AG09319 (cell line): ENCODE measurements at places on chromosomes 11 and 22.

DNA sequence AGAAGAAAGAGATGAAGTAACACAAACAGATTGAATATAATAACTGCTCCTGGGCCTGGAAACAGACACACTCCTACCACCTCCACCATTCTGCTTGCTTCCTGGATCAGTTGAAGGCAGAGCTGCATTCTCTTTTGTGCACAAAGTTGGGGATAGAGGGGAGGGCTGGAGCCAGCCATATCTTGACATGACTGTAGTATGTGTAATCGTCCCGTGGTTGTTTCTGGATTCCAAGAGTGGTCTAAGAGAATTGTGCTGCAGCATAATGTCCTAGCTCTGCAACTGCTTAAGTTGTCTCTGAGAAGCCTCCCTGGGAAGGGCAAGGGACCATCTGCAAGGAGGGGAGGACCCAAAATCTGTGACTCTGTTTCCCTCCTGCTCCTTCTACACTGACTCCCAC, 3.2 kb downstream of the CRY2 start:
- DNase-seq = no peak

DNA sequence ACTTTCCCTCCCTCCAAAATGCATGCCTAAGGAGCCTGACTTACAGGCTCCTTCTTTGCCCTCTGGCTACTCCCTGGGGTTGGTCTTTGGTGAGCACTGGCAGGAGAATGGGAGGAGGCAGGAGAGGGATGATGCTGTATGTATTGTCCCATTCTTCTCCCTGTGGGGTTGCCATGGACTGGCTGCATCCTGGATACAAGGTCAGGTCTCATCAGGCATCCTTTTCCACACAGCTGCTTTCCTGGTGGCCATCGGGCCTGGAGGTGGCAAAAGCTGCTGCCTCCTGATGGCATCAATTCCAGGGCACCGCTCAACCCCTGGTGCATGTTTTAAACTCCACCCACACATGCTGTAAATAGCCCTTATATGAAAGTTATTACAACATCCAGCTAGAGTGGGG, 257.2 kb downstream of the ETS1 start:
- DNase-seq = no peak

DNA sequence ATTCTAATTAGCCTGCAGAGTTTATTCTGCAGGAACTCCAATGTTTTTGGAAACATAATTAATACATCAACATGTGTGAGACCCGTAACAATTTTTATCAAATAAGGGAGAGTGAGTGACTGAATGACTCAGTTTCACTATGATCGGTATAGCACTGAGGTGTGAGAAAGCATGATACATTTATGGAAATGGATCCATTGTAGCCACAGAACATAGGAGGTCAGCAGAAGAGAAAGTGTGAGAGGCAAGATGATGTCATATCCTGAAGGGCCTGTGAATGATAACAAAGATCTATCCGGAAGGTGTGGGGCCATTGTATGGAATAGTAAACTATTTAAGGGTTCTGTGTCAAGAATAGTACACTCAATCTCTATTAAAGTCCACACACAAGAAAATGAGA, 1406.1 kb upstream of the TENM4 start:
- no peak for DNase-seq

DNA sequence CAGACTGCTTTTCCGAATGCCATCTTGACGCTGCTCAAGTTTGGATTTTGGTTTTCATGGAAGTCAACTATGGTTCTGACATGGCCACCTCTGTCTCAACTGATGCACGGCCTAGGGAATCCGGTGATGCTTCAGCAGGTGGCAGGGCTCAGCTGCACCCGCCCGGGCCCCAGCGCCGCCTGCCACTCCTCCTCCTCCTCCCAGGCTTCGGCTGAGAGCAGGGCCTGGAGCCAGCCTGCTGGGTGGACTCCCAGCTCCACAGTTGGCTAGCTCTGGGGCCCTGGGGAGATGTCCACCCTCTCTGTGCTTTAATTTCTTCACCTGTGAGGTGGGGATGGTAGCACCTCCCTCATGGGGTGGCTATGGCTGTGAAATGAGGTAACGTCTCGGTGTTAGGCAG, 20.3 kb upstream of the NFAM1 start:
- no peak for DNase-seq

GRCh38 chr11:118338637-118339061, 3.9 kb downstream of the CD3D start:
- DNase-seq = no peak

DNA sequence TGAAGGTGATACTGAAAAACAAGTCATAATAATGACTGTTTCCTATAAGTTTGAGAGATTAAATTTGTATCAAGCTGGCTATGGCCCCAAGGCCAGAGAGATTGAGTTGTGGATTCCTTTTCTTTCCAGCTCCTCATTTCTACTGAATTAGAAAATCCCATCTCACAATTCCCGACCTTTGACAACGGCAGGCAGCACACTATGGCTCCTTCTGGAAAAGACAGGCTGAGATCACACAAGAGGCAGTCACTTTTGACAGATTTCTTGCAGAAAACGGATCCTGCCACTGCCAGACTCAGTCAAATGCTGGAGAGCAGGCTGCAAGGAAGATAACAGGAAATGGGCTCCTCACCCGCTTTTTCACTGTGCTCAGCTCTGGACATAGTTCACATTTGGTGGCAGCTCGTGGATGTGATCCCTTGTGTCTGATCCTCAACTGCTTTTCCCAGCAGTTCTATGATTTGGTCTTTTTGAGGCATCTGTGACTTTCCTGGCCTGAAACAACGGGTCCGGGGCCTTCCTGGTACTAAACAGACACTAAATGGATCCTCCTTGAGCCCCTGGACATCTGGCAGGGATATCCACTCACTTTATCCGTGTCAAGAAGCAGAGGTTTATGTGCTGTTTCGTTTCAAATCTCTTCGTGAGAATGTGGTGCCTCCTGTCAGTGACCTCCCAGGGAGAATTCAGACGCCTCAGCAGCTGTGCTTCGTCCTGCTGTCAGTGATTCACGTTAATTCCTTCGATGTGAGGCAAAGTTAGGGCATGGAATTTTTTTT, 26.1 kb upstream of the RTL6 start:
- DNase-seq = peak; percentile 54

- DNase-seq = no peak
Measured at GRCh38 chr11:93662175-93662570, 691 bp downstream of the CEP295 start.

- DNase-seq = no peak
Measured at GRCh38 chr22:41382098-41382578, 396 bp downstream of the TEF start.

- DNase-seq = peak; percentile 41
Measured at GRCh38 chr11:123195188-123196059, at the start of gene CLMP. Gene CLMP, minus strand, starts transcription at chr11:123195248. Its CDS starts 308 bp downstream, at chr11:123194940.

DNA sequence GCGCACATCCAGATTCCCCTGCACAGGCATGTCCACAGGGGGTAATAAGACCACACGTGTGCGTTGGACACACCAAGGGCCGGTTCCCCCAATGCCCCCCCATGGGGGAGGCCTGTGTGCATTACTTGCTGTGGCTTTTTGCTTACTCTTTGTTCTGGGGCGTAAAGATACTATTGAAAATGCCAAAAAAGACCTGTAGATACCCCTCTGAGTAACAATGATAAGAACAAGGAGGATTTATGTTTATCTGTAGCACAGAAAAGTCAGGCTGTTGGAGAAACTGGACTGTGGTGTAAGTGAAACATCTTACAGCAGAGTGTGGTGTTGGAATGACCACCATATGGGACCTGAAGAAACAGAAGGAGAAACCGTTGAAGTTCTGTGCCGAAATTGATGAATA, 103.2 kb downstream of the TBC1D22A start:
- DNase-seq = no peak

- no peak for DNase-seq
Measured at GRCh38 chr22:37581504-37581903, 1.6 kb upstream of the LGALS2 start.

GRCh38 chr11:34606326-34607120, 14.4 kb upstream of the EHF start:
- no peak for DNase-seq

GRCh38 chr11:76803811-76804600, 20.9 kb downstream of the TSKU start:
- no peak for DNase-seq

DNA sequence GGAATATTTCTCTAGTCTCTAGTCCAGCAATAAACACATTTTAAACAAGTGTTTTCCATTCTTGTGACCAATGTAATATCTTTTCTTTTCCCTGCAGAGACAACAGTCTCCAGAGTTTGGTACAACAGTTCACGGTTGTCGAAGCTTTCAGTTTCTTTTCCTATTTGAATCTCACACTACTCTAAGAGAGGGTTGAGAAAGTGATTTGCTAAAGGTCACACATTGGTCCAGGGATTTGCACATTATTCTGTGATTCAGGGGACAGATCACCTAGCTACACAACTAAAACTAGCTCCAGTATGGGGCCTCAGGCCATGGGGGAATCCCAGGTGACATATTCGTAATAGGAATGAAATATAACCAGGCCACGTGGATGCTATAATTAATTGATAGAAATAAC, 132.5 kb downstream of the HIPK3 start:
- no peak for DNase-seq

GRCh38 chr11:75982309-75982708, 167.3 kb downstream of the UVRAG start:
- DNase-seq = no peak

DNA sequence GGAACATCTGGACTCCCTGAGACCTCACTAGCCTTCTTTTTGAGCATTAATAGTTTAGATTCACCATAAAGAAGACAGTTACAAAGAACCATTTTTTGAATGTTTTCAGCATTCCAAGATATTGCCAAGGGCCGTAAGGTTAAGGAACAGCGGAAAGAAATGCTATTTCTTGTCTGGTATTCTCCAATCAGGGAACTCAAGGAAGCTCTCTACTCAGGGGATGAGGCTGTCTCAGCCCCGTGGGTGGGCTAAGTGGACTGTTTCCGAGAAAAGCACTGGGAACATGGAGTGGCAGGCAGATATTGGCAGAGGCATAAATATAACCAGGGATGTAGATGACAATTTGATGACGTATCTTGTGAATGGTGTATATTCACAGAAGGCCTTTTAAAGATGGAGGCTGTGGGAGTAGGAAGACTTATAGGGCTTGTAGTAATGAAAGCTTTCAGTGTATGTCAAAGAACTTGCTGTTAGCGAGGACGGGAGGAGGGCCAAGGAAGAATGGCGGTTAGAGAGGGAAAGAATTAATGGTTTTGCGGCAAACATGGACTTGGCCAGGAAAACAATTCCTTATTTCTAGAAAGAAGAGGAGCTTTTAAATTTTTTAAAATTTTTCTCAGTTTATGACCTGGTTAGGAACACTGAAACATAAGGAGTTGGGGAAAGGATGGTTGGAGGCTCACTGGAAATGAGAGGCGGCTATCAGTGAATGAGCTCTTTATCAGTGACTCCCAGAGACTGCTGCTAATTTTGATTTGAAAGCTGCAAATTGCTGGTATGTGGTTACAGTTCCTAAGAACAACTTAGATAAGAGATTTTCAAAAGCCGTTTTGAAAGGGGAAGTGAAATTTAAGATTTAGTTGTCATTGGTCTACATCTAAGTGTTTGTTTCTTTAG, 64.6 kb downstream of the ST3GAL4 start:
- DNase-seq = no peak
